ENCODE measurements at places on chromosomes 4 and X.
A peak's percentile ranks its signal among the peaks of the same experiment; 100 is the strongest.

GRCh38 chr4:54231768-54232688, 2.9 kb downstream of the PDGFRA start:
- no peak for DNase-seq

GRCh38 chr4:126783191-126783590, 849.6 kb upstream of the INTU start:
- DNase-seq = no peak

GRCh38 chr4:157220371-157220881, at the start of gene GRIA2:
GRIA2 (plus strand) TSS chr4:157220728; CDS start chr4:157221043, 315 bp downstream.
- peak; percentile 1 for DNase-seq

- DNase-seq = no peak
Measured at GRCh38 chrX:112368371-112368770, 285.8 kb upstream of the TRPC5 start.

DNA sequence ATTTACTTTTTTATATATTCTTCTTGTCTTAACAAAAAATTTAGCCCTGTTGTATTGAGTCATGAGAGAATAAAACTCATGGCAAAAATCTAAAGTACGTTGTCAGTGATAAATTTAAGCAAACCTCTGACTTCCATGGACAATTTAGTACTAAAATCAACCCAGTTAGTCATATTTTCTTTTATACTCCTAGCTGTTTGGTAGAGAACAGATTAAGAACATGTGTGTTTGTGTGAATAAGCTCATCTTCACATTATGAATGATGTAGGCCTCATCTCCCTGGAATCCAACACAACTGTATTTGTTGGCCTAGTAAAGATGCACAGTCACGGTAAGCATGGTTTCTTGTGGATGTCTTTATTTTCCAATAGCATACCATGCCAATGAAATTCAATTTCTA, 40.8 kb upstream of the FAM47B start:
- DNase-seq = no peak

- no peak for DNase-seq
Measured at GRCh38 chr4:128427832-128428366, 140.3 kb upstream of the PGRMC2 start.

- no peak for DNase-seq
Measured at GRCh38 chr4:40575846-40576245, 53.8 kb downstream of the RBM47 start.
